Body of pancreas (tissue), 4 donors: ENCODE measurements at places on chromosomes 4 and X. TPM values are rescaled to one million over a fixed set of nuclear protein-coding genes. Genes with fewer than 3 reads are reported as not detected.

GRCh38 chrX:53456254-53456653 is 22.1 kb upstream of the HSD17B10 start:
- H3K27ac ChIP-seq = no peak overlapping the region
- no peaks in the 10 kb centered on the region for H3K36me3 ChIP-seq
- DNase-seq = no peak
- no peaks in the 10 kb centered on the region for H3K4me1 ChIP-seq
- H3K27me3 ChIP-seq = no peaks in the 10 kb centered on the region

DNA sequence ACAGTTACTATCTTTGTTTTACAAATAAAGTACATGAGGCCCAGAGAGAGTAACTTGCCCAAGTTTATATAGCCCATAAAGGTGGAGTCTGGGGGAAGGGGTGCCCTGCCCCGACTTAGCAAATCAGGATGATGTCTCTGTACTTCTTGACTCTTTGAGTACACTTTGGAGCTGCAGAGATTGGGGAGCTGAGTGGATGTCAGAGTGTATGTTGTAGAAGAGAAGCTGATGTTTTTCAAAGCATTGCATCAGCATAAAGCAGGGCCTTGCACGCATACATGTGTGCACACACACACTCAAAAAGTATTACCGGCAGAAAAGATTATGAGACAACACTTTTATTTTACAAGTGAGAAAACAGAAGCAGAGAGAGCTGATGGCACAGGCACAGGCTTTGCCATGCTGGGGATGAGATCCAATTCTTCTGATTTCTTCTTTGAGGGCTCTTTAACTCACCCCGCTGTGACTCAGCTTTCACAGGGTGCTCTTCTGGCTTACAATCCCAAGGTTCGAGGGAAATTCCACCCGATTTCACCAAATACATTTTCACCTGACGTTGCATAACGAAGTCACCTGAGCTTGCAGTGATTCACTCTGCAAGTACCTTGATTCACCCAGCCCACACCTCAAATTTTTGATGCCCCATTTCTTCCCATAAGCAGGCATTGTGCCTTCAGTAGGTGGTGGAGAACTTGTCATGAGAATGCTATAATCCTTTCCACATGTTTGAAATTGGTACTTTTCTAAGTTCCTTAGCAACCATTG is 292.8 kb upstream of the BOD1L1 start:
- no peak overlapping the region for H3K4me3 ChIP-seq
- DNase-seq = no peak
- no peak overlapping the region for H3K27ac ChIP-seq
- no peaks in the 10 kb centered on the region for H3K27me3 ChIP-seq
- H3K36me3 ChIP-seq = no peaks in the 10 kb centered on the region

DNA sequence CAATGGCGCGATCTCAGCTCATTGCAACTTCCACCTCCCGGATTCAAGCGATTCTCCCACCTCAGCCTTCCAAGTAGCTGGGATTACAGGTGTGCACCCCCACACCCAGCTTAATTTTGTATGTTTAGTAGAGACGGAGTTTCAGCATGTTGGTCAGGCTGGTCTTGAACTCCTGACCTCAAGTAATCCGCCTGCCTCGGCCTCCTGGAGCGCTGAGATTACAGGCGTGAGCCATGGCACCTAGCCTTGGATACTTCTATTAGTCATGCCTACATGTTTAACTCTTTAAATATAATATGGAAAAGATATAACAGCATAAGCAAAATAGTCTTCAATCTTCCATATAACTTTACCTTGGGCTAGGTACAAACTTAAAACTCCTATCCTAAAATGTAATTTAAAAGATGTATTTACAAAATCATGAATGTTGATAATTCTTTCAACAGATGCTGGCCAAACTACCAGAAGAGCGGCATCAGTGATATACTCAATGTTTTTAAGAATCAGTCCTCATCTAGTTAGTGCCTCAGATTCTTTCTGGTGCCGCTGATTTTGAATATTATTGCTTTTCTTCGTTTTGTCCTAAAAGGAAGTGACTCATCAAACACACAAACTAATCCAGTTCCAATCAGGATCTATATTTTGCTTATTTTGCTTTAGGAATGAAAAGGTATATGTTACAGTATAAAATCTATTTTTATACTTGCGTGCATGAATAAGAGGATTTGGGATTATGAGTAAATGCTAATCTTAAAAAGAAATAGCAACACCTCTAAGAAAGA is 23.7 kb downstream of the FAM241A start:
- no peaks in the 10 kb centered on the region for H3K27me3 ChIP-seq
- DNase-seq = no peak
- no peak overlapping the region for H3K27ac ChIP-seq
- no peaks in the 10 kb centered on the region for H3K36me3 ChIP-seq

CENPVL2 gene
- not detected for total RNA-seq

- H3K27ac ChIP-seq = no peak overlapping the region
- no peaks in the 10 kb centered on the region for H3K36me3 ChIP-seq
- H3K4me3 ChIP-seq = no peak overlapping the region
- no peak for DNase-seq
- H3K27me3 ChIP-seq = no peaks in the 10 kb centered on the region
- no peaks in the 10 kb centered on the region for H3K4me1 ChIP-seq
Measured at GRCh38 chrX:903116-903515, 272.5 kb downstream of the SHOX start.

DNA sequence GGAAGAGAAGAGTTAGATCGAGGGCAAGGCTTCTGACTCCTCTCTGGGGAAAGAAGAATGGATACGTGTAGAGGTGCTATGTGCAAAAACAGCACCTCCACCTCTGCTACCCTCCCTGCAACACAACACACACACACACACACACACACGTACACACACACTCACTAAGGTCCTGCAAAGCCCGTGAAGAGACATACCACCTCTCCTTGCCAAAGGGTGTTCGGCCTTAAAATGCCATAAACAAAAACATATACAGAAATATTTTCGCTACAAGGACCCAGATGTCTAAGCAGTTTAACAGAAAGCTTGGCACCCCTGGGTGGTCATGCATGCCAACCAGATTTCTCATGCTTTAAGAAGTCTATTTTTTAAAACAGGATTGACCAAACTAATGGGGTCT is 1.5 kb downstream of the TIFA start:
- no peak overlapping the region for H3K4me3 ChIP-seq
- no peaks in the 10 kb centered on the region for H3K36me3 ChIP-seq
- DNase-seq = no peak
- H3K4me1 ChIP-seq = peaks cover 53% of the 10 kb centered on the region

SOD3 gene
- total RNA-seq = 290 TPM

- no peak for DNase-seq
- no peaks in the 10 kb centered on the region for H3K36me3 ChIP-seq
- H3K27ac ChIP-seq = no peak overlapping the region
- no peaks in the 10 kb centered on the region for H3K27me3 ChIP-seq
- no peak overlapping the region for H3K4me3 ChIP-seq
- no peaks in the 10 kb centered on the region for H3K4me1 ChIP-seq
Measured at GRCh38 chrX:20664131-20664530, 397.4 kb upstream of the RPS6KA3 start.

DNA sequence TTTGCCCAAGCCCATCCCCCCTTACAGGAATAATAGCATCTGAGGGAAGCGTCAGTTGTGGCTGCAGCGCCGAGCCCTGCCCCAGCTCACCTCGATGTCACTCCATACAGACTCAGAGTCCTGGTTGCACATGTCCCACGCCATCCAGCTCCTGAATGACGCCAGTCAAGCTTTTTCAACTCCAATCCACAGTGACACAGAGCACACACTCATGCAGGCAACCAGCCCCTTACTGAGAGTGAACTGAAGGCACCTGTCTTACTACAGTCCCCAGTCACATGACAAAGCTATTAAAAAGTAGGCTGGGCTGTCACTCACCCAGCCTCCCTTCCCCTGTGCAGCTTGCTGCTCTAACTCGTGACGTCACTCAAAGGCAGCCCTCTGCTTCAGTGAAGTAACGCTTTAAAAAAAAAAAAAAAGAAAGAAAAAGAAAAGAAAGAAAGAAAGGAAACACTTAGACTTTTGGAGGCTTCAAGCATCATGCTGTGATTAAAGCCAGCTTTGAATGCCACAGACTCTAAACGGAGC is at the start of gene PPARGC1A:
PPARGC1A (minus strand) TSS at position 234 of the 528 bp plus-strand sequence; CDS start at position 144, 90 bp downstream.
- no peaks in the 10 kb centered on the region for H3K27me3 ChIP-seq
- no peaks in the 10 kb centered on the region for H3K36me3 ChIP-seq
- H3K4me1 ChIP-seq = peaks cover 16% of the 10 kb centered on the region
- H3K27ac ChIP-seq = peak within 1 kb of the TSS; percentile 67

DNA sequence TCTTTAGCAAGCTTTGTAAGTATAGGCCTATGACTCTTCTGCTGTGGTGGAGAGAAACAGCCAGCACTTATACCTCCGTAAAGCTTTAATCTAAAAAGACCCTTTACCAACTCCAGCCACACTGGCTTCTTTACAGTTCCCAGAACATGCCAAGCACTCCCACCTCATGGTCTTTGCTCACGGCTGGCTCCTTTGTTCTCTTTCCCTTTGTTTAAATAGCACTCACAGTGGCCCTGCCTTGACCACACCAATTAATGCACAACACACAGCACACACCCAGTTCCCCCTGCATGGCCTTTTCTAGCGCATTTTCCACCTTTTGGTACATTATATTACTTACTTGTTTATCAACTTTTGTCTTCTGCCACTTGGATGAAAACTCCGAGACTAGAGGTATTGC is 18.9 kb downstream of the PPID start:
- H3K4me1 ChIP-seq = no peaks in the 10 kb centered on the region
- peaks cover 8% of the 10 kb centered on the region for H3K36me3 ChIP-seq
- H3K27ac ChIP-seq = no peak overlapping the region
- no peak overlapping the region for H3K4me3 ChIP-seq
- H3K27me3 ChIP-seq = no peaks in the 10 kb centered on the region

GRCh38 chr4:1813915-1814314 is 20.8 kb downstream of the FGFR3 start:
- H3K4me1 ChIP-seq = peaks cover 22% of the 10 kb centered on the region
- no peak overlapping the region for H3K4me3 ChIP-seq
- H3K36me3 ChIP-seq = peaks cover 16% of the 10 kb centered on the region
- no peaks in the 10 kb centered on the region for H3K27me3 ChIP-seq

DNA sequence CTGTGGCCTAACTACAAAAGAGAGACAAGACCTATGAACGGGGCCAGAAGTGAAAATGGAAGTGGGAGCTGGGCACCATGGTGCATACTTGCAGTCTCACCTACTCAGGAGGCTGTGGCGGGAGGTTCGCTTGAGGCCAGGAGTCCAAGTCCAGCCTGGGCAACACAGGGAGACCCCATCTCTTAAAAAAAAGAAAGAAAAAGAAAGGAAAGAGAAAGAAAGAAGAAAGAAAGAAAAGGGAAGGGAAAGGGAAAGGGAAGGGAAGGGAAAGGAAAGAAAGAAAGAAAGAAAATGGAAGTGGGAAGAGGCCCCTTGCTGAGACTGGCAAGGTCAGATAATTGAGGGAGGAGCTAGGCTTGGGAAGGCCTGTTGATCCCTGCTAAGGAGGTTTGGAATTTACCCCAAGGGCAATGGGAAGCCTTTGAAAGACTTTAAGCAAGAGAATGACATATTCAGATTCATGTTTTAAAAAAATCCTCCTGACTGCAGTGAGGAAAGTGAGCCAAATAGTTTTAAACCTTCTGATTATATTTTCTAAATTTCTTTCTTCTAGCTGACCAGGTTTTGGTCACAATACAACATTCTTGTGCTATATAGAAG is 17.7 kb upstream of the HERC5 start:
- H3K36me3 ChIP-seq = no peaks in the 10 kb centered on the region
- H3K27ac ChIP-seq = no peak overlapping the region
- H3K27me3 ChIP-seq = no peaks in the 10 kb centered on the region
- no peaks in the 10 kb centered on the region for H3K4me1 ChIP-seq
- no peak overlapping the region for H3K4me3 ChIP-seq

DNA sequence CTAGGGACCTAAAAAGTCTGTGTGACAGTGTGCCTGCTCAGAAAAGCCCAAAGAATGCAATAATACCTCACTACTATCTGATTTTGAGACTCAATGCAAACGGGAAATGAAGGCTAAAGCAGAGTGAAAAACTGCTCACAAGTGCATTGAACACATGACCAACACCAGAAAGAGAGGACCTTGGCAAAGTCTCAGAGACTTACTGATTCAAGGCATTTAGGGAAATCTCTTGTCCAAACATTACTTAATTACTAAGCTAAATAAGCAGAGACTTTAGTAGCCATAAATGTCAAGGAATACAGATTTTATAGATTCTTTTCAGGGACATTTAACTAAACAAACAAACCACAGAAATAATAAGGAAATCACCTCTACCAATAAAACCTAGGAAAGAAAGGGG is 916.0 kb downstream of the FSTL5 start:
- H3K4me1 ChIP-seq = no peaks in the 10 kb centered on the region
- H3K36me3 ChIP-seq = no peaks in the 10 kb centered on the region
- DNase-seq = no peak
- H3K27ac ChIP-seq = no peak overlapping the region

DNA sequence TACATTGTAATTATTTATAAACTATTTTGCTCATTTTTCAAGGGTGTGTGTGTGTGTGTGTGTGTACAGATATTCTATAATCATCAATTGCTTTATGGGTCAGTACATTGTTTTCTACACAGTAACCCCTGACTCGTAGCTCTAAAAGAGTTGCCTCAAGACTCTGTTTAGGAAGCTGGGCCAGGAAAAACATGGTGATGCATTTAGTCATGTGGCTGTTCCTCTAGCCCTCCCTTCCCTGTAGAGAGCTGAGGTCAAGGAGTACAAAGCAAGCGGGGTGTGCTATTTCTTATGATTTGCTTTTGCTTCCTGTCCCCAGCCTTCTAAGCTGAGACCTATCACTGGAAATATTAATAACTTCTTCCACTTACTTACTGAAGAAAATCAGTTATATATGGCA is 34.8 kb upstream of the SPANXD start:
- no peak overlapping the region for H3K27ac ChIP-seq
- no peak for DNase-seq
- no peak overlapping the region for H3K4me3 ChIP-seq
- no peaks in the 10 kb centered on the region for H3K27me3 ChIP-seq
- H3K4me1 ChIP-seq = no peaks in the 10 kb centered on the region
- no peaks in the 10 kb centered on the region for H3K36me3 ChIP-seq

ATG4A gene
- total RNA-seq = 11.2 TPM

TMPRSS11B gene
- total RNA-seq = not detected

GRCh38 chrX:125295337-125295736 is 24.3 kb upstream of the TEX13C start:
- no peak overlapping the region for H3K4me3 ChIP-seq
- DNase-seq = no peak
- H3K36me3 ChIP-seq = no peaks in the 10 kb centered on the region
- H3K4me1 ChIP-seq = no peaks in the 10 kb centered on the region
- no peak overlapping the region for H3K27ac ChIP-seq

DNA sequence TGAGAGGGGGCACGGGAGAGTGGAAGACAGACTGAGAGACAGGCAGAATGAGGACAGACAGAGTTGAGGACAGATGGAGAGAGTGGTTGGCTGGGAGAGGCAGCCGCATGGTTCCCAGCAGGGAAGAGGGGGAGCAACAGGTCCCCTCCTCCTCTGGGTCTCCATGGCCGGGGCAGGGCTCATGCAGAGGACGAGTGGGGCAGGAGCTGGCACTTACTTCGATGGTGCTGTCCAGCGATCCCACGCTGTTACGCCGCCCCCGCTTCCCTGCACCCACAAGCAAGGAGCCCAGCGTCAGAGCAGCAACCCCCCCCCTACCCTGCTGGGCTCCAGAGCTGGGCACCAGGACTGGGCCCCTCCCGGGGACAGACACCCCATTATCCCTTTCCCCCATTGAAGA is 10.6 kb upstream of the KDM5C start:
- no peak overlapping the region for H3K4me3 ChIP-seq
- H3K27me3 ChIP-seq = no peaks in the 10 kb centered on the region
- no peak overlapping the region for H3K27ac ChIP-seq

SHROOM3 gene
- total RNA-seq = 96.0 TPM
